ENCODE measurements at places on chromosomes 1 and 21.

DNA sequence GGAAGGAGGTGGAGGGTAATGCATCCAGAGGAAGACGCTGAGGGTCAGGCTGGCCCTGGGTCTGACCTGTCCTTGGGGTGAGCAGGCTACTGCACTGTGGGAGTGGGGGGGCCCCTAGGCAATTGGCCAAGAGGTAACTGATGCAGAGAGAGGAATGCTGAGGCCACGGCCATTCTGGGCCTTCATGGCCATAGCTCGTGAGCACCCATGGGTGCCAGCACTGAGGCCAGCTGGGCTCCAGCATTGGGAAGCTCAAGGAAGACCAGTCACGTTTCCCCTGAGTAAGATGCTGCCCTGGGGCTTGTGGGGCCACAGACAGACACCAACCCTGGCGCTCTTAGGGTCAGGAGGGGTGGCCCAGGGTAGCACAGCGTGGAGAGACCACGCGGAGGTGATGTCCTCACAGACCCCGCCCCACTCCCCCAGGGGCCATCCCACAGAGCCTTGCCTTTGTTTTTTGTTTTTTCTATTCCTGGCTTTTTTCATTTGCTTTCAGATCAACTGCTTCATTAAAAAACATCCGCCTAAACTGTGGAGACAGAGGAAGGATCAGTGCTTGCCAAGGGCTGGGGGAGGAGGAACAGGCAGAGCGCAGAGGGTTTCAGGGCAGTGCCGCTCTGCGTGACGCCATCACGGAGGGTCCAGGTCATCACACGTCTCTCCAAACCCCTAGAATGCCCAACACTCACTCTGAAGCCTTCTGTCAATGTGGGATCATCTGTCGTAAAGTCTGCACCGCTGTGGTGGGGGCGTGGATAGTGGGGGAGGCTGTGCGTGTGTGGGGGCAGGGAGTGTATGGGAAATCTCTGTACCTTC, 61.1 kb downstream of the SIK1 start:
- DNase-seq: no peak

GRCh38 chr1:62286786-62287224, 32.4 kb downstream of the KANK4 start:
- DNase-seq: no peak

GRCh38 chr1:211247921-211248320, 11.2 kb upstream of the RCOR3 start:
- DNase-seq: no peak

GRCh38 chr1:167499664-167500101, 18.6 kb downstream of the CD247 start:
- no peak for DNase-seq

GRCh38 chr1:212670301-212670700, 29.3 kb downstream of the BATF3 start:
- no peak for DNase-seq

DNA sequence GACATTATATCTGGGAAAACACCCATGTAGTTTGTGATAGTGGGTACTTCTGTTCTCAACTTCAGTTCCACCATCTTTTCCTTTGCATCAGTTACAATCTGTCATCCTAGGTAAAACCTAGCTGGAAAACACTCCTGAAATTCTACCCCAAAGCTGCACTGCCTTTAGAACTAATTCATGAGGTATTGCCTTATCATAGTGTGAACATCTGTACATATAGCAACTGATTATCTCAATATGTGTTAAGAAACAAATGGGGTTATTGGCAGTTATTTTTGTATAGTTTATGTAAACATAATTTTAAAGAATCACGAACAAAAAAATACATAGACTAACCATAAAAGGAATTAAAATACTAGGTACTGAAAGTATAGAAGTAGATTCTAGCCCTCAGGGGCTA, 6.4 kb upstream of the NEK7 start:
- DNase-seq: no peak

- no peak for DNase-seq
Observed at GRCh38 chr21:14600569-14601297, 54.6 kb upstream of the SAMSN1 start.

- DNase-seq: no peak
Observed at GRCh38 chr1:17579951-17580939, 40.7 kb downstream of the ARHGEF10L start.

- no peak for DNase-seq
Observed at GRCh38 chr1:38097284-38097898, 50.8 kb upstream of the POU3F1 start.

- DNase-seq: no peak
Observed at GRCh38 chr1:96998466-96998865, 276.9 kb downstream of the PTBP2 start.

- no peak for DNase-seq
Observed at GRCh38 chr1:225533238-225533637, 105.4 kb upstream of the LBR start.

GRCh38 chr1:215147024-215147423, 64.5 kb downstream of the KCNK2 start:
- no peak for DNase-seq

- DNase-seq: no peak
Observed at GRCh38 chr1:232690285-232690935, 60.5 kb upstream of the SIPA1L2 start.

- no peak for DNase-seq
Observed at GRCh38 chr1:247840818-247841217, 878 bp downstream of the OR11L1 start.

- DNase-seq: no peak
Observed at GRCh38 chr1:41874903-41875411, 43.8 kb downstream of the HIVEP3 start.

- DNase-seq: no peak
Observed at GRCh38 chr1:18919197-18919905, 17.0 kb upstream of the ALDH4A1 start.

- DNase-seq: no peak
Observed at GRCh38 chr1:4836574-4836973, 182.2 kb downstream of the AJAP1 start.

GRCh38 chr1:48077795-48078222, 80.6 kb upstream of the TRABD2B start:
- DNase-seq: no peak

DNA sequence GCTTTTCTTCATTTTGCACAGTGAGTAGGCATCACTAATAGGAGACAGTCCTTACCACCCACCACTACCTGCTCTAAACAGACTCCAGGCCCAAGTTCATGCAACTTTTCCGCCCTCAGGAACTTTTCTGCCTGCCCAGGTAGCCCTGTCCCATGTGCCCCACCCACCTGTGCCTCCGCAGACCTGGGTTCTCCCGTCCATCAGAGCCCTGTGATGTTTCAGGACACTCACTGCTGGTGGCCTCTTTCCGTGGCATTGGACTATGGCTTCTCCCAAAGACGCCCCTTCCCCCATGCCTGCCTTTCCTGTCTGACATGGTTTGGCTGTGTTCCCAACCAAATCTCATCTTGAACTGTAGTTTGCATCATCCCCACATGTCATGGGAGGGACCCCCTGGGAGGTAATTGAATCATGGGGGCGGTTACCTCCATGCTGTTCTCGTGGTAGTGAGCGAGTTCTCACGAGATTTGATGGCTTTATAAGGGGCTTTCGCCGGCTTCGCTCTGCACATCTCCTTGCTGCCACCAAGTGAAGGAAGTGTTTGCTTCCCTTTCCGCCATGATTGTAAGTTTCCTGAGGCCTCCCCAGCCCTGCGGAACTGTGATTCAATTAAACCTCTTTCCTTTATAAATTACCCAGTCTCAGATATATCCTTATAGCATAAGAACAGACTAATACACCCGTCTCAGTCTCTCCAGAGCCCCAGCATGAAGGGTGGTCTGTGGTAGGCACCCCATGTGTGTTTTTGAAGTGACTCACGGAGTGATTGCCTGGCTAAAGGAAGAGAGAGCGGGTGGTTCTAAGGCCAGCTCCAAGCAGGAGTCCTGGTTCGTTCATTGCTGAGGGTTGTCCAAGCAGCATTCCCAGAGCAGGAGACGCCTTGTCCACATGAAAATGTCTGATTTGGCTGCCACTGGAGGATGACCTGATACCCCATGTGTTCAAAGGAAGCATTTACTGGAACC, 86.0 kb upstream of the ZBTB40 start:
- DNase-seq: no peak

- no peak for DNase-seq
Observed at GRCh38 chr1:3596663-3597598, 14.4 kb downstream of the MEGF6 start.

GRCh38 chr1:10074059-10074851, 41.5 kb downstream of the UBE4B start:
- no peak for DNase-seq

GRCh38 chr1:84538599-84538998, 32.2 kb upstream of the GNG5 start:
- no peak for DNase-seq

DNA sequence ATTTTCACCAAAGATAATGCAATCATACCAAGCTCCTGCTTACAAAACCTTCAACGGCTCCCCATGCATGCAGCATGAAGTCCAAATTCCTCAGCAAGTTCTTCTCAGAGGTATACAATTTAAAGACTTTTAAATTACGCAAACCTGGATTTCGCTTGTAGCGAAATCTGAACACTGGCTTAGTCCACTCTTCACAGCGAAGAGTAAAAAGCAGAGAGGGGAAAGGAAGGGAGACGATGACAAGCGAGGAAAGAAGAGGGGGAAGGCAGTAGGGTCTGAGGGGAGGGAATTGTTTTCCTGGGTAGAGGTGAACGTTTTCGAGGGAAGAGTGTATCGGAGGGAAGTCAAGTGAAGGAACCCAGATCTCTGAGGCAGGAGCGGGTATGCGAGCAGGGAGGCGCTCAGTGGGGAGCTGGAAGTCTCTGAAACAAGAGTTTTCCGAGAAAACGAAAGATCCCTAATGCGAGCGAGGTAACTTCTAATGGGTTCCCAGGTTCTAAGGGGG, 790 bp downstream of the TESK2 start:
- no peak for DNase-seq

DNA sequence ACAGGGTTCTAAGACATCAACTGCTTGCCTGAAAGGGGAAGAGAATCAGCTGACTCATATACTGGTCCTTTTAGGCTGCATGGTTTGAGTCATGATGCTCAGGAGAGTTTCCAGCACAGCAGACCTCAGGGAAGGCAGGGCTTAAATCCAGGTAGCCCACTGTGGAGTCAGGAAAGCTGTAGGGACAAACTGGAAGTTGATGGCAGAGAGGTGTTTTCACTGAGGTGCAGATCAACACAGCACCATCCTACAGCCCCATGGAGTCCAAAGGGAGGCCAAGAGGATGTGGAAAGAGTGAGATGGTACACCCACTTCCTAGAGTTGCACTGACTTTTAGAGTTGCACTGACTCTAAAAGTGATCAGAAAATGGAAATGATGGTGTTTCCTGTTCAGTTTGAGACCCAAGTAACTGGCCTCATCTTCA, 252.4 kb upstream of the DUSP10 start:
- peak; percentile 45 for DNase-seq

DNA sequence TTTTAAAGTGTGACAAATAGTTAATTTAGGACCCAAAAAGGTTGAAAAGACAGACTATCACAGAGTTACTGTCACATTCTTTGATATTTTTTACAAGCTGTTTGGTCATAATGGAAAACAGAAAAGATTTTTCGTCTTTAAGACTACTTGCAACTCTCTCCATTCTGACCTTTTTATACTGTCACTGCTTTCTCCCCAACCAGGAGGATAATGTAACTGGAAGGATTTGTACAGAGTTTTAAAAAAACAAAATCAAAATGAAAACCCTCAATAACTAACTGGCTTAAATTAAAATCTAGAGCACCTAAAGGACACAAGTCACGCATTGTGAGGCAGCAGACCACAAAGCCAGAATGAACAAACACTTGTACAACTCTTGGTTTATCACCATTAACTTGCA, 257.7 kb downstream of the FAF1 start:
- no peak for DNase-seq

DNA sequence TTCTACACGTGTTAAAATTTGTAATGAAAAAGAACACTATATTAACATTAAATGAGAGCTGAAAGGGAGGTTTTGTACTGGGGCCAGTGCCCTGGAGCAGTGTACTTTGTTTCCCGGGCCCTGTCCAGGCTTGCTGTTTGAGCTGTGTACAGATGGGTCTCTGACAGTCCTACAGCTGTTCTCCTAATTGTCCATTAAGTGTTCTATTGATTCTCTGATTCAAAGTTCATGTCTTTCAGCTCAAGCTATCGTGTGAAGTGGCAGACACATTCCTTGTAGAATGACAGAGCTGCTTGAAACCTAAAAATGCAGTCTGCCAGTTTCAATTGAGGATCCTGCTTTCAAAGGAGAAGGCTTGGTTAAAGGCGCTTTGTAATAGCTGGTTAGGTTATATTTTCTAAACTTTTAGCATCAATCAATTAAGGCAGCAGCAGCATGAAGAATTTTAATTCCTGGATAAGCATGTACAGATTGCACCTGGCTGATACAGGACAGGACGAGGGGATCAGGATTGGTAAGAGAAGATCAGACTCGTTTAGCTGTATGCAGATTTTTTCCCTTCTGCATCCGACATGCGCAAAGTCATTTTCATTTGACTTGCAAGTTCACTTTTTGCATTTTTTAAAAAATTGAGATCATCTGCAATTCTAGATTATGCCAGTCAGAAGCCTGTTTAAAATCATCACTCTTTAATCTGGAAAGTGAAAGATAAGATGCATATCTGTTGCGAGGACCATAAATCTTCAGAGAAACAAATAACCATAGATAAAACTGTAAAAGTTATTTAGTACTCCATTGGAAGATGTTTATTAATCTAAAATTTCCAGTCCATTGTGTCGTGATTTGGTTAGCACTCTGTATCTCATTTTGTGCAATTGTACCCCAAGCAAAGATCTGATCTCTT, 98.5 kb downstream of the ATG4C start:
- DNase-seq: no peak

- DNase-seq: no peak
Observed at GRCh38 chr1:66848193-66848592, 47.1 kb upstream of the INSL5 start.

DNA sequence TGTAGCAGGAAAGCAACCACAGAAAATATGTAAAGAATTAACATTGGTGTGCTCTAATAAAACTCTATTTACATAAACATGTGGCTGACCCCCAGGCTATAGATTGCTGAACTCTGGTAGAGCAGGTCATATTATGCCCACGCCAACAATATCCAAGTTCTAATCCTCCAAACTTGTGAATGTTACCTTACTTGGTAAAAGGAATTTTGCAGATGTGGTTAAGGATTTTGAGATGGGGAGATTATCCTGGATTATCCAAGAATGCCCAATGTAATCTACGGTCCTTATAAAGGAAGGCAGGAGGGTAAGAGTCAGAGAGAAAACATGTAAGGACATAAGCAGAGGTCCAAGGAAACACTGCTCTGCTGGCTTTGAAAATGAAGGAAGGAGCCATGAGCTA, 201.0 kb downstream of the USH2A start:
- DNase-seq: no peak

GRCh38 chr1:168135921-168136708, 615 bp downstream of the GPR161 start:
- no peak for DNase-seq

DNA sequence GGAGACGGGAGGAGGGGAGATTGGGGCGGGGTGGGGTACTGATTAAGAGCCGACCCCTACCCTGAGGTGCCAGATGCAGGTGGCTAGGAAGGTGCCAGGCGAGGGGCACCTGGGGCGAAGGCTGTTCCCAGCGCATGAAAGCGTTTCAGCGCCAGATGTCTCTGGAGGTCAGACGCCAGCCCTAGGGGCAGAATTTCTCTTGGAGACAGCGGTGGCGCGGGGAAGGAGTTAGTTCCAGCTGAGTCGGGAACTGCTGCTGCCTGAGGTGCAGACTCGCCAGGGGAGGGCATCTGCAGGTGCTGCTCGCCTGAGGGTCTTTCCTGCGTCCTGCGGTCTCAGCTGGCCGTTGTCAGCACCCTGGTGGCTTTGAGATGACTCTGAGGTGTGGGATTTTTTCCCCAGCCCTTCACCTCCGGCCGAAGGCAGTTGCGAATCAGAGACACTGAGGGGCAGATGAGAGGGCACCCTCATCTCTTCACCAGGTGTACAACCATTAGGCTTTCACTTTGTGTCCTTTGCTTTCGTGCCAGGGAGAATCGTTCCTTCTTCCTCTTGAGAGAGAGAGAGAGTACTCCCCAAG, 539 bp downstream of the CGN start:
- DNase-seq: no peak
